Left ventricle myocardium superior (tissue), 1 donor: ENCODE measurements at places on chromosomes 2 and 18.

DNA sequence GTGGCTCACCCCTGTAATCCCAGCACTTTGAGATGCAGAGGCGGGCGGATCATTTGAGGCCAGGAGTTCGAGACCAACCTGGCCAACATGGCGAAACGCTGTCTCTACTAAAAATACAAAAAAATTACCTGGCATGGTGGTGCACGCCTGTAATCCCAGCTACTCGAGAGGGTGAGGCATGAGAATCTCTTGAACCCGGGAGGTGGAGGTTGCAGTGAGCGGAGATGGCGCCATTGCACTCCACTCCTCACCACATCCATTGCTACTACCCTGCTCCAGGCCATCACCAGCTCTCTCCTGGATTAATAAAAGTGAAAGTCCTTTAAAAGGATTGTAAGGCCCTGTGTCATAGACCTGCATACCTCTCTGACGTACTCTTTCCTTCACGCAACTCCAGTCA lies 1.2 kb downstream of the RMP24 start:
- DNase-seq = no peak

DNA sequence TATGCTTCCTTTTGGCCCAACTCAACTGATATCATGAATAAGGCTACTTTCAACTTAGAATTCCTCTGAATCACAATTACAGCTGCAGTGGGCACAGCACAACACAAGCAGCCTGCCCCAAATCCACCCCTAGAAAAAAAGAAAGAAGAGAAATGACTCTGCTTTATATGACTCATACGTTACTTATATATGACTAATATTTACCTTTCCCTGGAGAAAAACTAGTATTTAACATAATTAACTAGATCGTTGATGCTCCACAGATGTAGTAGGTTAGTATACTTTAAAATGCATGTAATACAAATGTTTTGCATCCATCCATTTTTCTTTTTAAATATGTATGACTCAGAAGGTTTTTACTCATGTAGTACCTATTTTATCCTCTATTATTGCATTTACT lies 133.3 kb upstream of the UNC80 start:
- DNase-seq = no peak

DNA sequence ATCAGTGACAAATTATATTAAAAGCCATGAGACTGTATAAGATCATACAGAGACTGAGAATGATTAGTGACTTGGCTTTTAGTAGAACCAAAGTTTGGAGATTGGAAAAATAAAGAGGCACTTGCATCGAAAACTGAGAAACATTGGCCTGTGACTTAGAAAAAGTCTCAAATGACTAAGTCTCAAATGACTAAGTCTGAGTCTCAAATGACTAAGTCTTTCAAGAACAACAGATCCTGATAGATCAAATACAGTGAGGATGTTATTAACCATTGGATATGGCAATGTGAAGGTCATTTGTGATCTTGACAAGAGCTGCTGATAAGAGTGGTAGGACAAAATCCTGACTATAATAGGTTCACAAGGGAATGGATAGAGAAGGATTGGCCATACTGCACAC lies 135.5 kb upstream of the FANCL start:
- no peak for DNase-seq

- no peak for DNase-seq
Observed at GRCh38 chr2:88810017-88810416, 118.5 kb downstream of the RPIA start.

- no peak for DNase-seq
Observed at GRCh38 chr2:157413326-157414035, 30.4 kb downstream of the CYTIP start.

GRCh38 chr2:181396256-181397123 lies 60.7 kb upstream of the ITGA4 start:
- DNase-seq = no peak

DNA sequence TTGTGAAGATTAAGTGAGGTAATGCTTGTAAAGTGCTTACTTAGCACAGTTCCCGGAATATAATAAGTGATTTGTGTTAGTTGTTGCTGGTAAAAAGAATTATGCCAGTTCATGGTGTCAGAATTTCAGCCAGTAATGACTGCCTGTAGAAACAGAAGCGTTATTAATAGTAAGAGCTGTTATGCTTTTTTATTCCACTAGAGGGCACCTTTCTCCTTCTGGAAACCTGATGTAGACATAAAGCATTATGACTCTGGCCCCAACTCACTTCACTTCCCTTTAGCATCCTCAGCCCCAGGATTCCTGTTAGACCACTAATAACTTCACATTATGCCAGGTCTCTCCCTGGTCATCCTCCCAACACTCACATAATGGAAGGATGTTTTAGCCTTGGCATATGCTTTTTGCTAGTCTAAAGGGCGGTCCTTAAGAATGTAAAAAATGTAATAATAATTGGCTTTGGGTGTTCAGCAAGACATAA lies 34.9 kb downstream of the C18orf54 start:
- DNase-seq = no peak

DNA sequence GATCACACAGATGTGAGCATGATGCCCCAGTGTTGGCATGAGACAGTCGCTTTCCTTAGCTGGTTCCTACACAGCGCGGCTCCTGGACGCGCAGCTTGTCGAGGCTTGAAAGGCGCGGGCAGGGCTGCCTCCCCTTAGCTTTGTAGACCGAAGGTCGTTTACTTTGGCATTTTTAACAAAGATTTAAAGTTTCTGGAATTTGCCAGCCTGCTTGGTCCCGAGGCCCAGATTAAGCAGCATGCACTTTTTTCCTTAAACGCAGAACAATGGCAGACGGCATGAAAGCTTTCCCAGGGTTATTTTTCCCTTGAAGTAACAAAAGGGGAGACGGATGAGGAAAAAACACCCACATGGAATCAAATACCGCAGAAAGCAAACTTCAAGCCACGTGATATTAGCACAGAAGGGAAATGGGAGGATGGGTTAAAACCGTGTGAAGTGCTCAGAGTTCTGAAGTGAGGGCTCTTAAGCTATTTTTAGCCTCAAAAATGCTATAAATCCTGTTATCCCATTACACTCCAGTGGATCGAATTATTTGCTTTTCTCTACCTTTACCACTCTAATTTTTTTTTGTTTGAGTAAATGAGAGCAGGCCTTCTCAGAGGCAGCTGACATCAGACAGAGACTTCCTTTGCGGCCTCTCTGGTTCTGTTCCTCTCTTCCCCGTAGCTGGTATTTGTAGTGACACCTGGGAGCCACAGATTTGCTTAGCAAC lies 55.7 kb downstream of the NPAS2 start:
- DNase-seq = no peak

DNA sequence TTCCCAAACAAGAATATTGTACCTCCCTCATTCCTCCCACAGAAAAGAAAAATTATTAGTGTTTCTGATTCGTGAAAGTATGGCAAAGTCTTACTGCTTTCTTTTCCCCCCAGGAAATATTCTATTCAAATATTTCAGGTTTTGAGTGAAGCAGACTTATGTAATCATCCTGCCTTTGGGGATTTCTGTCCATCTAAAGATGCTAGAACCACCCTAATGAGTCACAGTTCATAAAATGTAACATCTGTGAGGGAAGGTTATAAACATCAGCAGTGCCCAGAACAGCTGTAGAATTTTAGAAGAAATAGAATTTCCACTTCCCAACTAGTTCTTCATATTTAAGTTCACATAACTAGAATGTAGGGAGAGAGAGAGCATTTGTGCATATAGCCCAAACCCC lies 39.0 kb downstream of the EEF1B2 start:
- no peak for DNase-seq

GRCh38 chr2:37617119-37617892 lies 54.1 kb downstream of the CDC42EP3 start:
- DNase-seq = no peak

- DNase-seq = no peak
Observed at GRCh38 chr2:133405252-133405651, 163.0 kb downstream of the NCKAP5 start.

DNA sequence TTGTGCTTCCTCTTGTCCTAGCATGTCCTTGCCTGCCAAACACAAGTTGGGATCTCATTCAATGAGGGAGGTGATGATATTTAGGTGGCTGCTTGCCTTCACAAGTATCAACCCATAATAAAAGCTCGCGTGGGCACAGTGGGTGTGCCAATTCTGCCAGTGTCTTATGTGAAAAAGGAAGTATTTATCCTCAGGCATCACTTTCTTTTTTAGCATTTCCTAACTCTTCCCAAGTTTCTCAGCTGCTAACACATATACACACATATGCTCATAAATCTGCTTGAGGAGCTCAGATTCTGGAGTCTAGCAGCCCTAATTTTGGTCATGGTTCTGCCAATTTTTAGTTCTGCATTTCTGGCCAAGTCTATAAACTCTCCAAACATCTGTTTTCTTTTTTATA lies 319.5 kb upstream of the HNMT start:
- DNase-seq = no peak
